Stomach (tissue), 19 donors: ENCODE measurements at places on chromosomes 16 and 17. TPM values are rescaled to one million over a fixed set of nuclear protein-coding genes. Genes with fewer than 3 reads are reported as not detected.

GFOD2 gene
- 87.5 TPM for total RNA-seq

TAC4 gene
- not detected for total RNA-seq

SNAI3 gene
- total RNA-seq, result not detected

DNA sequence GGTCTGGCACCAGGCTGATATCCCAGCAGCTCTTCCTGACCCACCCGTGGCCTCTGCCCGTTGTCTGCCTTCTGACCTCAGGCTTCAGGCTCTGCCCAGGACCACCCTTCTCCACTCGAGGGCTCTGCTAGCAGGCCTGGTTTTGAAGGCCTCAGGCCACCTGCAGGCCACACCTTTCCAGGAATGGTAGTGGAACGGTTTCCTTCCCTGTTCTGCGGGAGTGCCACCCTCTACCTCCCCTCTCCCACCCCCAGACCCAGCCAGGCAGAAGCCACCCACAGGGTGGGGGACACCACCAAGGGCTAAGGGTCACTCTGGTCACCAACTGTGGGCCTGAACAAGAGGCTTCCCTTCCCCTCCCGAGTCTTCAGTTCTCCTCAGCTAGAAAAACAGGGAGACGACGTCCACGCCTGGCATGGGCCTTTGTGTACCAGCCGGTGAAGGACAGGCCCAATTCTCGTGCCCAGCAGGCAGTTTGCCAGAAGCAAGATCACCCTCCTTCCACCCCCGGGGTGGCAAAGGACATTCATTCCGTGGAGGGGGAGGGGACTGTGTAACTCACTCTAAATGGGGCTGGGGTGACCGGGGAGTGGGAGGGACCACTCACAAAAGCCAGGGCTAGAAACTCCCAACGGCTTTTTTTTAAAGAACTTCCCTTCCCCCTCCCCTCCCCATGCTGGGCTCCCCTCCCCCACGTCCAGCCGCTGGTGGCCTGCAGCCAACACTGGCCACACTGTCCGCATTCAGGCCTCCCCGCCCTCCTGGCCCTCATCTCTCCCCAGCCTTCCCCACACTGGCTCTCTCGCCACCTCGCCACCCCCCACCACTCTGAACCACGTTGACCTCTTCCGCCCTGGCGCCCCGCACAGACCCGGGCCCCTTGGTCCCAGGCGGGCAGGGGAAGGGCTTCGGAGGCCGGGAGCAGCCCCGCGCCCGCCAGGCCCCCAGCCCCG lies 7.7 kb downstream of the CBX4 start:
- DNase-seq, result peak; percentile 84
- no peaks in the 10 kb centered on the region for H3K27me3 ChIP-seq
- peaks cover 22% of the 10 kb centered on the region for H3K36me3 ChIP-seq
- peaks cover 75% of the 10 kb centered on the region for H3K4me1 ChIP-seq
- peak overlapping the region; percentile 43 for H3K4me3 ChIP-seq
- H3K27ac ChIP-seq, result peak overlapping the region; percentile 84

DNA sequence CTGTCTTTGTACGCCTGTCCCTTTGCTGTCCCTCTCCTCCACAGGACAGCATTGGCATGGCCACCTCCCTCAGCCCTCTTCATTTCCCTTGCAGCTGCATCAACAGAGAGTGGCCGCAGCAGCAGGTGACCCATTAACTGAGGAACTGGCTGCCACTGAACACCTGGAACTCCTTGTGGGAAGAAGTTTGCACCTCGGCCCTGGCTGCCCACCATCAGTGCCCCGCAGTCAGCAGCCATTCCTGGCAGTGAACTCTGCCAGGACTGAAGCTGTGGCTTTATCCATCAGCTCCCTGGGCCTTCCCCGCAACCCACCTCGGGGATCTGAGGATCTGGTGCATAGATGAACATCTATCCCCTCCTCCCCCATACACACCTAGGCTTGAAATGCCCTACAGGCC lies 13.1 kb upstream of the RNF135 start:
- H3K27ac ChIP-seq, result no peak overlapping the region
- no peaks in the 10 kb centered on the region for H3K36me3 ChIP-seq
- H3K4me3 ChIP-seq, result no peak overlapping the region
- H3K4me1 ChIP-seq, result no peaks in the 10 kb centered on the region

- no peaks in the 10 kb centered on the region for H3K36me3 ChIP-seq
- no peak overlapping the region for H3K4me3 ChIP-seq
- no peaks in the 10 kb centered on the region for H3K27me3 ChIP-seq
- no peak overlapping the region for H3K27ac ChIP-seq
- no peak for DNase-seq
Observed at GRCh38 chr16:50534958-50535357, 13.2 kb upstream of the NKD1 start.

DNA sequence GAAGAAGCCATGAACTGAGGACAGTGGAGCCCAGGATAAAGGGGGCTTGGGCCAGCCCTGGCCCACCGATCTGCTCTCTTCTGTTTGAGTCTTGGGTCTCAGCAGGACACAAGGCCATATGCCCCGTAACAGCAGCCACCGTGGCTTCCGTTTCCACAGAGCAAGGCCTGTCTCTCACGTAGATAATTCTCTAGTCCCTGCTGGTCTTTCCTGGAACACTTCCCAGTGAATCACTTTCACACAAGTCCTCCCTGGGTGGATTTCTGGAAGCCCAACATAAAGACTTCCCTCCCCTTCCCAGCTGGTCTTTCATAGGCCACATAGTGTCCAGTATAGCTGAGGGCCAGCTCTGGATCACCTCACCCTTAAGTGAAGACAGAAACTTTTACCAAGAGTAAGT lies 19.9 kb upstream of the C16orf78 start:
- H3K27ac ChIP-seq, result no peak overlapping the region
- H3K36me3 ChIP-seq, result no peaks in the 10 kb centered on the region
- no peaks in the 10 kb centered on the region for H3K4me1 ChIP-seq
- peaks cover 82% of the 10 kb centered on the region for H3K27me3 ChIP-seq

DNA sequence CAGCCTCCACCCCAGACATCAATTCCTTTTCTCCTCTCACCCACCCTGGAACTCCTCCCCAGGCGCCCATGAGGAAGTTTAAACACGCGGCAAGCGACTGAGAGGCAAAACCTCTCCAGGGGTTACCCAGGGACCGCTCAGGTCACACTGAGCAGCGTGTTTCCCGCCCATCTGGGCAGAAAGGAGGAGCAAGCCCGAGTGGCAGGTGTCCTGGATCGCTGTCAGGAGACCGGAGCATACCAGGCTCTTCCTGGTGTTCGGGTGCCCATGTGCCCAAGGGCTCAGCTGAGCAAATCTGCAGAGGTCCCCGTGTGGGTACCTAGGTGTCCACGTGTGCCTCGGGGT lies 491 bp downstream of the SLC25A19 start:
- peaks cover 10% of the 10 kb centered on the region for H3K4me1 ChIP-seq
- no peaks in the 10 kb centered on the region for H3K27me3 ChIP-seq
- peak overlapping the region; percentile 76 for H3K4me3 ChIP-seq
- peak overlapping the region; percentile 87 for H3K27ac ChIP-seq
- H3K36me3 ChIP-seq, result no peaks in the 10 kb centered on the region
- DNase-seq, result no peak
